Stimulated activated effector memory CD8-positive, alpha-beta T cell treated with anti-CD3 and anti-CD28 coated beads, Interleukin-12 subunit alpha, Interleukin-12 subunit beta, amount 100 ng/mL, for 72 hours (primary cell): ENCODE measurements at places on chromosomes 4 and X.

- no peak for DNase-seq
Observed at GRCh38 chr4:147787204-147787603, 55.3 kb downstream of the ARHGAP10 start.

GRCh38 chr4:127905029-127905428 is 24.3 kb downstream of the PLK4 start:
- DNase-seq: no peak

- DNase-seq: no peak
Observed at GRCh38 chr4:98879515-98879914, 49.4 kb downstream of the EIF4E start.

GRCh38 chrX:150436195-150436594 is 73.1 kb downstream of the MAMLD1 start:
- DNase-seq: no peak

DNA sequence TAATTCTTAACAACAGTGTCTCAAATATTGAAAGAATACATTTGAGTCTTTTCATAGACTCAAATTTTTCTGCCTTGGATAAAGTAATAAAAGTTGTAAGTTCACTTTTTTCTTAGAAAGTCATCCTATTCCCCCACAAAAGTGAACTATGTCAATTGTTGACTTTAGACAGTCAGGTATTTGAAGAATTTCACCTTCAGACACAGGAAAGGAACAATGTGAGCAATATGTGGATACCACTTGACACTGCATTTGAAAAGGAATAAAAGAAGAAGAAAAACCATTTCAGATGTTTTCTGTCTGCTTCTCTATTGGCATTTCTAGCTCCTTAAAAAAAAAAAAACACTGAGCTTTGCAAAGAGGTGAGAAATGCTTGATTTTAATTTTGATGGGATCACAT is 1389.0 kb upstream of the IGFBP7 start:
- no peak for DNase-seq

GRCh38 chrX:26146024-26146423 is 7.9 kb downstream of the MAGEB18 start:
- no peak for DNase-seq

DNA sequence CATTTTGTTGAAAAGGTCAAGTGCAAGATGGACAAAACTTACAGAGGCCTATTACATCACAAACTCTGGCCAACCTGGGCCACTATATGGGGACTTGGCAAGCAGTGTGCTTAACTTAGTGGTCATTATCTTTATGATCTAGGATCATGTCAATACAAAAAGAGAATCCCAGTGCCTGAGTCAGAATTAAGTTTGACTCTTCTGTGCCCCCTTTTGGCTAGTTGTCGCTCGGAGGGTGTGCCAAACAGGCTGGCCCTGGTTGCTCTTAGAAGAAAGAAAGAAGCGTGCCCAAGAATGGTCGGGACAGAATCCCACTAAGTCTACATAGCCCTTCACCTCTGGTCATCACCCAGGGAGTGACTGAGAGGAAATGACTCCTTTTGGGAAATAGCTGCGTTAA is 100.1 kb downstream of the EIF4E start:
- no peak for DNase-seq

- DNase-seq: no peak
Observed at GRCh38 chrX:41337140-41337539, 3.2 kb downstream of the DDX3X start.

GRCh38 chr4:15894393-15894792 is 44.1 kb downstream of the FGFBP1 start:
- DNase-seq: no peak

DNA sequence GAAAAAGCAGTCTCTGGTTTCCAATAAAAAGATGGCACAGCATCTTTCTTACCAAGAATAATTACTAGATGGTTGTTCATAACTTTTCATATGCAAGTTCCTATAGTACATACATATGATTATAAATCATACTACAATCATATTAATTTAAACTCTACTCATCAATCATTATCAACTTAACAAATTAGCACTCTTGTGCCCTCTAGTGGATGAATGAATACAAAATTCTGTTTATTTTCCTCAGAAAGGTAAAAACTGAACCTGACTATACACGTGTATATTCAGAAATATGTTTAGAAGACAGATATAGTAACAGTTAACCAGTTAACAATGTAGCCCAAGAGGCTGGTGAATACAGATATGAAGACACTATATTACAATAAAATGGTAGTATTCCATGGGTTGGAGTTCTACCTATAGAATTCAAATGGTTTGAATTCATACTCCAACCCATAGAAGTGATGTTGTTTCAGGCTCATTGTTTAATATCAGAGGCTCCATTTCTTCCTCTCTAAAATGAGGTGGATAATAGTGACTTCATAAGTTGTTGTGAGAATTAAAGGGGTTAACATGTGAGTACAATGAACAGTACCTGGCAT is 100.0 kb downstream of the ADAMTS3 start:
- no peak for DNase-seq

GRCh38 chrX:72366701-72367454 is 61.2 kb upstream of the CITED1 start:
- no peak for DNase-seq

GRCh38 chrX:10282490-10282889 is 125.7 kb downstream of the CLCN4 start:
- no peak for DNase-seq

DNA sequence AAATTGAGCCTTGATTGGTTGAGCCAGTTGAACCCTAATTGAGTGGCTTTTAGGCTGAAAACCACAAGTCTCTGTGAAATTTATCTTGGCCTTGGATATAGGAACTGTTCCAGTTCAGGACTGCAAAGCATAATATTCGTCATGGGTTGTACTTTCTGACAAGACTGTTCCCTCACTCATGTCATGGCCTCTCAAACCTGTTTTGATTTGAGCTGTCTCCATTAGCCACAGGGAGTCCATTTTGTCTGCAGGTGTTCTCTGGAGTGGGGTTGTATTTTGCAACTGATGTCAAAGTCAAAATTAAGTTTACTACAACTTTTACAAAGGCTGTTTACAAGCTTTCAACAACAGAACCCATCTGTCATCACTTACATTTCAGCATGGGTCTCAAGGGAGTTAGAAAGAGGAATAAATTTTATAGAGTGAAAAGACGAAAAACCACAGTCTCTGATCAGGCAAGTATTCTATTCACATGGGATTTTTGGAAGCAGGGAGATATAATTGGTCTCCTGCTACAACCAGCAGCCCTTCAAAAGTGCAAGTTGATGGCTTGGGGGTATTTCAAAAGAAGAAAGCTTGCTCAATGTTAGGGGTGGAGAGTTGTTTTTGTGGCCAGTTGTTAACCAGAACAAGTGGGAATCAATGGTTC is 1716.3 kb downstream of the C4orf33 start:
- no peak for DNase-seq

- DNase-seq: no peak
Observed at GRCh38 chrX:153352858-153353257, 18.9 kb downstream of the ZNF275 start.

GRCh38 chrX:104430742-104431119 is 135.3 kb upstream of the IL1RAPL2 start:
- DNase-seq: no peak

DNA sequence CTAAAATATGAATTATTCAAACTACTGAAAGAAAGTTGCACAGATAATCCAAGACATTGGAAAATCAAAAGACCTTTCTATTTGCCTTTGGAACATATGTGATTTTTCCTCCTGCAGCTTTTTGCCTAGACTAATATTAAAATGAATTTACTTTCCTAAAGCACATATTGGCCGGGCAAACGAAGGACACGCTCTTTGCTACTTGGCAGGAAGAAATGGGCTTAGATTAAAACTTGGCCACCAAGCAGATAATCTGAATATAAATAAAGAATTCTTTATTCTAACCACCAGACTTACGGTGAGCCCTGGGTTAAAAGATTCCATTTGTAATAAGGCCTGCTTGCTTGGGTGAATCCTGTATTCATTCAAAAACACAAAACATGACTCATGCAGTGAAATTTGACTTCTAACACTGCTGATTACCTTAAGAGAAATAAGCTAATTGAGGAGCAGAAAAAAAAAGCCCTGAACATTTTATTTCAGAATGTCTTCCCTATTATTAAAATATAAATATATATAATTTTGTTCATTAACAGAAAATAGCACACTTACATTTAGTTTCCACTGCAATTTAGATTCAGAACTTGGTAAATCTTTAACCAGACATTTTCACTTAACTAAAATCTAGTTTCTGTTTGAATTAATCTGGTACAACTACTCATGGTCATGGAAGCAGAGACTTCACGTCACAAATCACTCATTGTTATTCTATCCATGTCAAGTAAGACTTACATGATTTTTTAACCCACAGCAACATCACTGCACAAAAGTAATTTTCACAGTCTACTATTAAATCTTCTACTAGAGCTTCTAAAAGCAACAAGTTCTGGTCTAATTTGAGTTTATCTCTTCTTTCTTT is 116.1 kb upstream of the PLAC1 start:
- DNase-seq: no peak

DNA sequence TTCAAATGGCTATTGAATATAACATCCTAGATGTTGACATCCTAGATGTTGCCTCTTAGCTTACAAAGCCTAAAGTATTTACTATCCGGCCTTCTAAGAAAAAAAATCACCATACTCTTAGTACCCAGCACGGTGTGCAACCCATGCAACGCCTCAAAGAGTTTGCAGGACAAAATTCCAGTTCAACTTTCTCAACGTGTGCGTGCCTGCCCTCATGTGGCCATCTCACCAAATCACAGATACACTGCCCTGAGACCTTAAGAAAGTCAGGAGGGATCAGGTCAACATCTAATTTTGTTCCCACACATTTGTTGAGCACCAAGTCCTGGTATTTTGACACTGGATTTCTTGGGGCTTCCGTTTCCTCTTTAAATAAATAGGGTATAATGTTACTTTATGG is 68.3 kb downstream of the CRMP1 start:
- no peak for DNase-seq

GRCh38 chr4:54152846-54153600 is 53.1 kb downstream of the GSX2 start:
- DNase-seq: no peak

- no peak for DNase-seq
Observed at GRCh38 chrX:84479086-84479485, 23.2 kb downstream of the HDX start.

DNA sequence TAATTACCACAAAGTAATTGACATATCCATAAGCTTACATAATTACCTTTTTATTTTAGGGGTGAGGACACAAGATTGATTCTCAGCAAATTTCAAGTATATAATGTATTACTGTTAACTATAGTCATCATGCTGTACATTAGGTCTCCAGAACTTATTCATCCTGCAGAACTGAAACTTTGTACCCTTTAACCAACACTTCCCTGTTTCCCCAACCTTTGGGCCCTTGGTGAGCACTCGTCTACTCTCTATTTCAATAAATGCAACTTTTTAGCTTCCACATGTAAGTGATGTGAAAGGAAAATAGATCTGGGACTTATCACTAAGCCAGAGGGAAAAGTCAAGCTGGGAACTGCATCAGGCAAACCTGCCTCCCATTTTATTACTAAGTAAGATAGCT is 33.6 kb upstream of the CCNG2 start:
- DNase-seq: no peak

- no peak for DNase-seq
Observed at GRCh38 chr4:145799223-145799622, 119.3 kb downstream of the C4orf51 start.

DNA sequence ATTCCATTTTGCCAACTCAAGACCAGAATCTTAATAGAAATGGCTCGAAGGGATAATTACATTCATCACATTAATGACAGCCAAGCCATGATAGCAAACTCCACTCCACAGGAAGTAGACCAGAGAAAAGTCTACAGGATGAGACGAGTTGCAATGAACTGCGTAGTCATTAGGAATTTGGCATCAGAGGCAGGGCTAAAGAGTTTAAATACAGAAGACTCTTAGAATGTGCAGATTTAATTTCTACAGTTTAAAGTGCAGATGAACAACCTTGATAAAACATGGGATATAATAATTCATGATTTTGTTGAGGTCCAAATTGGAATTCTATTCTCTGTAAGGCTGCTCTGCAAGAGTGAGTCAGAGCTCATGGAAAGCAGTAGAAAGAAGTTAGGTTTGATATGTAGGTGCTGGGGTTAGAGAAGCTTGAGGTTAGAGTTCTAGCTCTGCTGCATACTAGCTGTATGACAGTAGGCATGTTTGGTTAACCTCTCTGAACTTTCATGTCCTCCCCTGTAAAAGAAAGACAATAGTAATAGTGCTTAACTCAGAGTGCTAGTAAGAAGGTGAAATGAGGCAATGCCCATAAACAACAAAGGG is 32.2 kb downstream of the LNX1 start:
- DNase-seq: no peak

GRCh38 chr4:5968246-5968645 is 50.0 kb downstream of the C4orf50 start:
- DNase-seq: no peak

DNA sequence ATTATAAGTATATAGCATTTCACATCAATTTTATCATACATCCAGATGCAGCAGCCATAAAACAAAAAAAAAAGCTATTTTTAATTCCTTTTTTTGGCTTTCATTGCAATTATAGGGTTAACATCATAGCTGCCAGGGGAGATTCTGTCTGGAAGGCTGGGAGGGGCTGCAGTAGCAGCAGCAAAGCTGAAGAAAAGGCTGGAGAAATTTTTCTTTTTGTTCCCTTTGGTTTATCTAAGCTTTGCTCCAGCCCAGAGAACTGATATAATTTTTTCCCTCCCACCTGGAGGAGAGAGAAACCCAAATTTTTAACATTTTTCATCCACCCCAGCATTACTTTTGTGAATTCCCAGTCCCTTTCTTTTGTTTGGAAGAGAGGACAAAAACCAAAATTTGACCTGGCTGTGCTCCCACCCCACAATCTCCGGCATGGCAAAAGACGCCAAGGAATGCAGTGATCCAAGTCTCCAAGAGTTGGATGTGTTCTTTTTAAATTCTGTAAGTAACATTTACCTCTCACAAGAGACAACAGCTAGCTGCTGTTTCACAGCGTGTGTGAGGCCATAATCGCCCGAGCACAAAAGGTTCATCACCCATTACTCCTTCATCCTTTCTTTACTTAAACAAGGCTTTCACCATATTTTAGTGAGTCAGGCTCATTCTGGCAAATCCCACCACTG is 25.1 kb upstream of the FAM156A start:
- DNase-seq: no peak
